ENCODE measurements at places on chromosomes 4 and X.

- DNase-seq, result no peak
Observed at GRCh38 chr4:89279385-89279784, 28.2 kb downstream of the GPRIN3 start.

GRCh38 chr4:13540446-13541175 is 3.7 kb downstream of the NKX3-2 start:
- DNase-seq, result no peak

DNA sequence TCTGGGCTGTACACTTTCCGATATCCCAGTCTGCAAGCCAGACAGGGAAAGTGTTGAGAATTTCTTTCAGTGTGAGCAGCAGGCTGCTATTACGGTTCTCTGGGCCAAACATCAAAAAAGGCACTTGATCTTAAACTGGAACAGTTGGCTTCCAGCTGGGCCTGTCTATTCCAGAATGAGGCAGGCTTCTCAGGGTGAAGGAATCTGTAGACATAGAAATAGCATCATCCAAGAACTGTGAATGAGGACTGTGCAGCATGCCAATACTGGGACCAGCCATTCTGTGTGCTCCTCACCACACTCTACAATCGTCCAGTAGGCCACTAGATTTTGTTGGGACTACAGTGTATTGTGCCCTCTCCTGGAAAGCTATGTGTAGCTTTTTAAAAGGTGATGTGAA is 31.1 kb downstream of the ART3 start:
- no peak for DNase-seq

- no peak for DNase-seq
Observed at GRCh38 chrX:55648434-55648833, 25.2 kb downstream of the FOXR2 start.

- DNase-seq, result peak; percentile 12
Observed at GRCh38 chr4:87451537-87451936, 29.2 kb downstream of the NUDT9 start.

GRCh38 chr4:25970226-25970675 is 56.2 kb downstream of the SMIM20 start:
- DNase-seq, result no peak

DNA sequence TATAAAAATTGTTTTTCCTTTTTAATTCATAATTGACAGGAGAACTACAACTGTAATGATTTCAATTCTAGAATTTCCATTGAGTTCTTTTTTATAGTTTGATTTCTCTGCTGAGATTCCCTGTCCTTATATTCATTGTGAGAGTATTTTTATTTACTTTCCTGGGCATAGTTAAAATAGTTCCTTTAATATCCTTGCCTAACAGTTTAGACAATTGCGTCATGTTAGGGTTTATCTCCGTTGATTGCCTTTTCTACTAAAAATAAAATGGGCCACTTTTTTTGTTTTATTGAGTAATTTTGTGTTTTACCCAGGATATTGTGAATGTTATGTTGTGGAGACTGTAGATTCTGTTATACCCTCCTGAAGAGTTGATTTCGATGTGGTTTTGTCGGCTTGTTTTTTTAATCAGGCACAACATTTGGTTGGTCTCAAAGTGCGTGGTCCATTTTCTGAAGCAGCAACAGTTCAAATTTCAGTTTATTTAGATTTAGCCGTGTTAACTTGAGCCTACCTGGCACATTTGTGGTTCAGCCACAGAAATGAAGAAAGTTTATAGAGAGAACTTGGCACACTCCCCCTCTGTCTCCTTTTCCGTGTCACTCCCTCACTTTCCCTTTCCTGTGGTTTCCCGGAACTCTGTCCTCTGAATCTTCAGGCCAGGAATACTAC is 16.0 kb upstream of the PRRG1 start:
- DNase-seq, result no peak

GRCh38 chrX:114332766-114333165 is 251.1 kb upstream of the HTR2C start:
- DNase-seq, result no peak

GRCh38 chrX:154032160-154032559 is 12.5 kb upstream of the IRAK1 start:
- DNase-seq, result no peak

- peak; percentile 57 for DNase-seq
Observed at GRCh38 chr4:158817562-158818296, 48.9 kb downstream of the FNIP2 start.

GRCh38 chr4:165248102-165248501 is 40.7 kb downstream of the KLHL2 start:
- no peak for DNase-seq

GRCh38 chr4:7857238-7857701 is 82.4 kb downstream of the AFAP1 start:
- DNase-seq, result no peak

DNA sequence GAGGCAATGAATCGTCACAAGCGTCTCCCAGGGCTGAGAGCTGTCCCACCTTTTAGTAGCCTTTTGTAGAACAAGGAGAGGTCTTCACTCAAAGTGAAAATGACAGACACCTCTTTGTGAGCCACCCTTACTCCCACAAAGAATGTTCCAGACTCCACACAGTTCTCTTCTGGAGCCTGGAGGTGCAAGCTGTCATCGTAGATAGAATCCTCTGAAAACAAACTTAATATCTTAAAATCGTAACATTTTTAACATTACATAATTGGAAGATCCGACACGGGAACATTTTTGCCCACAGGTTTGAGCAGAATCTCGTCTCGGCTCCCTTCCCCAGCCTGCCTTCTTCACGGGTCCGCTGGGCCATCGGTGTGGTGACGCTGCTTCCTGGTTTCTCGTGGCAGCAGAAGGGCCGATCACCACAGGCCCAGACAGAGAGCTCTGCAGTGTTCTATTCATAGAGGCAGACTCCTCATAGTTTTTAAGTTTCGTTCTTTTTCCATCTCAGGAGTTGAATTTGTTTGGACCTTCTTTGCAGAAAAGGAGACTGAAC is 27.7 kb downstream of the WFS1 start:
- DNase-seq, result no peak

DNA sequence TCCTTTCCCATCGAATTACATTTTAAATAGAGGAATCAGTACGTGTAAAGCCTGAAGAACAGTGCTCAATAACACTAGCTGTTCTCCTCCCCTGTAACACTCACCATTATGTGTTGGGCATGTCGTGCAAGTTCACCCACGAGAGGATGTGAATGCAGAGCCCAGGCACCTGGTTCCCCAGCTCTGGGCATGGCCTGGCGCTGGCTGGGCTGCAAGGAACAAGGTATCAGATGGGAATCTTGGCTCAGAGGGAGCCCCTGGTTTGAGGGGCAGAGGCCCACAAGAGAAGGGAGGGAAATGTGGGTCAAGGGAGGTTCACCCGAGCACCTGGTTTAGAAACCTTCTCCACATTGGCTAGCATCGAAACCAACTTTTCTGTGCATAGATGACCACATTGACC is 41.7 kb upstream of the MTM1 start:
- no peak for DNase-seq

- DNase-seq, result no peak
Observed at GRCh38 chr4:143441678-143442077, 71.8 kb upstream of the SMARCA5 start.

DNA sequence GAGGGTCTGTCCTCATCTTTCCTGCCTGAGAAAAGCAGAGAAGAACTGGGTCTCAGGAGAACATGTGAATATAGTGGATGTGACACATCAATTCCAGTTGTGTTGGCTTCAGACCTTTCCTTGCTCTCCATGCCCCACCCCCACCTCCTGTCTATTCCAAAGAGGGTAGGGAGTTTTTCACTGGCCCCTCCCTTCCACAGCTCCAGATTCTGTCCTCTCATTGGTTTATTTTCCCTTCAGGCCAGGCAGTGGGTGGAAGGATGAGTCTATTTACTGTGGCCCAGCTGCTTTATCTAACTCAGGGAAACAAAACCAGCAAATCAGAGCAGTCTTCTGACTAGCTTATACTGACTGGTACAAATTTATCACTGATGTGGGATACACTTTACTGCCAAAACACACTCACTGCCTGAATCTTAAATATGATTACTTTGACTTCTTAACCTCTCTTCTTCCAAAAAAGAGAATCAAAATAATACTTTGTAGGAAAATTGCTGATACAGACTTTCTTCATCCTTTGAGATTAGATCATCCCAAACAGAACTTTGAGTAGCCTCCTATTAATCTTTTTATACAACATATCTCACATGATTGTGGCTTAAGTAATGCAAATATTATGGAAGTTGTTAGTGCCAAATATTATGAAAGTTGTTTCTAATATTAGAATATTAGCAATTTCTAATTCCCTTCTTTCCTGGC is 221.2 kb downstream of the MID1 start:
- DNase-seq, result no peak

GRCh38 chr4:42636645-42636949 is 20.3 kb downstream of the ATP8A1 start:
- DNase-seq, result peak; percentile 25

All from NAMALWA (cell line).